Upper lobe of right lung (tissue), 1 donor: ENCODE measurements at places on chromosomes 13 and 19.

GRCh38 chr13:48655291-48655690, 1.6 kb downstream of the CYSLTR2 start:
- no peak for DNase-seq

DNA sequence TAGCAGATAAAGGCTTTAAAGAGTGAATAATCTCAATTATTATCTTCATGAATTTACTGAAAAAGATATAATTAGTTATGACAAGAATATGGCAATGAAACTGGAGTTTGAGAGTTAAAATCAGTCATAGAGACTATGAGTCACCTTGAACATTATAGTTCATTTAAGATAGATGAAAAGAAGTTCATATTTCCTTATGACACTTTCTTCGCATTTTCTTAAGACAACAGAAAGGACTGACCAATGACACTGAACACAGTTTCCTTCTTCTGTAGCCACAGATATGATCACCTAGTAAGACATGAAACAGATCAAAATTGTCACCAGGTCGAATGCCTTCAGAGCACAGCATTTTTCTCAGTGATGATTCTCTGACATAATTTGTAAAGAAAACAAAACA, 202.1 kb downstream of the KLF12 start:
- DNase-seq = no peak

DNA sequence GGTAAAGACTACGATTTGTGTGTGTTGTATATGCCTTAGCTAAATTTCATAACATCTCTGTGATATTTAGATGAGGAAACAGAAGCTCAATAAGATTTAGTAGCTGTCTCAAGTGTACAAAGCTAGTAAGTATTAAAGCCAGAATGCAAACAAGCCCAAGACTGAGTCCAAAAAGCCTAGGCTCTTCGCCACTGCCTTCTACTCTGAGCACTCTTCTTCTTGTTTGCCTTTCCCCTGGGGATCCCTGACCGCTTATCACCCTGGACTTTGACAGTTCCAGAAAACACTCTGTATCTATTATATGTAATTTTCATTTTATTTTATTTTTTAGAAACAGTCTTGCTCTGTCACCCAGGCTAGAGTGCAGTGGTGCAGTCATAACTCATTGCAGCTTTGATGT, 5.8 kb downstream of the TM9SF2 start:
- DNase-seq = no peak

DNA sequence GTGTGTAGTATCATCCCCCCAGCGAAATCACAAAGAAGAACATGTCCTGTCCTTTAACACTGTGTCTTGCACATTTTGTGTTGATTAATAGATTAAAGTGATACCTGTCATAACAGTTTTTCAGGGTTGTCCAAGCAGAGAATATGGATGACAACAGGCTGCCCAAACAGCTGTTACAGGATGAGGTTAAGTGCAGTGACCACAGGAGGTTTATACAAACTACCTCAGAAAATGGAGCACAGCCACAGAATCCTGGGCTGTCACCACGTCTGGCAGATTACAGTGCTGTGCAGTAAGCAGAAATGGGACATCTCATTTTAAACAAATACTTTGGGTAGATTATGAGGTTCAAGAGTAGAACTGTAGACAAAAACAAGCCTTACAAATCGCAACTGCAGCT, 575.6 kb downstream of the DCT start:
- no peak for DNase-seq

DNA sequence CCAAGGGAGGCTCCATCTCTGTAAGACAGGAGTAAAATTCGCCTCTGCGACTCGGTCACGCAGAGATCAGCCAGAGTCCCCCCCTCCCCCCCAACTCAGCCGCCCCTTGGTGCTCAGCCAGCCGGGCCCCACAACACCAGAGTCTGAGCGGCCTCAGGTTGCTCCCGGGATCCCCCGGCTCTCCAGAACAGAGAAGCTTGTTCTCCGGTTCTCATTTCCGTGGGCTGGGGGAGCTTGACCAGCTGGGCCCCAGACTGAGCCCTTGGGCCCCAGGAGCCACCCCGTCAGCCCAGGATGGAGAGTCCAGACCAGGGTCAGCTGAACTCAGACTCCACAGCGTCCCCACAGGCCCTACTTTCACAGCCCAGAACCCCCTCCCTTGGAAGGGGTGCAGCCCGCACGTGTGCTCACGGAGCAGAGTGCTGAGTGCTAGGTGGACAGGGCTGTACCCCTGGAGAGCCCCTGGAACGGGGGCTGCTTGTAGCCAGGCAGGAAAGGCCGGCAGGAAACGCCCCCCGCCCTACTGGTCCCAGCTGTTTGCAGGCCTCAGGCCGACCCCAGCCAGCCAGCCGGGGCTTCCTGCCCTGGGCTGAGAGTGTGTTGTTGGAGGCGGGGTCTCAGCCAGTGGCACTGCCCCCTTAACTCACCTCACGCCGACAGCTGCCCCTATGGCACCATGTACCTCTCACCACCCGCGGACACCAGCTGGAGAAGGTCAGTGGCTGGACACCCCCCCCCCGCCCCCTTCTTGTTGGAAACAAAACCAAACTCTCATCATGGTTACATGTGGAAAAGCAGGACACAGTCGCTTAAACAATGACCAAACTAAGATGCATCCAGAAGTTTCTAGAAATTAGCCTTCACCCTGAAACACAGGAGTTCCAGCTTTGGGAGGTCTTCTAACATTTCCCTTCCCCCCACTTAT, 44.4 kb downstream of the COMP start:
- DNase-seq = peak; percentile 61

GRCh38 chr13:84126671-84127171, 244.4 kb upstream of the SLITRK1 start:
- no peak for DNase-seq

GRCh38 chr19:50649433-50650391, at the start of gene C19orf81:
C19orf81 (plus strand) TSS chr19:50649445; CDS start chr19:50649445, 0 bp downstream.
- DNase-seq = no peak

DNA sequence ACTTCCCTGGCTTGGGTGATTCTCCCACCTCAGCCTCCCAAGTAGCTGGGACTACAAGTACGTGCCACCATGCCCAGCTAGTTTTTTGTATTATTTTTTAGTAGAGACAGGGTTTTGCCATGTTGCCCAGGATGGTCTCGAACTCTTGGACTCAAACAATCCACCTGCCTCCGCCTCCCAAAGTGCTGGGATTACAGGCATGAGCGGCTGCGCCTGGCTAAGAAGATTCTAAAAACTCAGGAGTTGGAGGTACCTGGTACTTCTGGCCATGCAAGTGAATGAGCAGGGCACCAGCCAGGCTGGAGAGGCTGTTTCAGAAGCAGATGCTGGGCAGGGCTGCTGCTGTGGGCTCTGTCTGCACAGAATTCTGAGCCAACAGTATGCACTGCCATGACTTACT, 6.1 kb downstream of the MZF1 start:
- peak; percentile 44 for DNase-seq

GRCh38 chr13:40981949-40982348, 37.2 kb downstream of the ELF1 start:
- no peak for DNase-seq

DNA sequence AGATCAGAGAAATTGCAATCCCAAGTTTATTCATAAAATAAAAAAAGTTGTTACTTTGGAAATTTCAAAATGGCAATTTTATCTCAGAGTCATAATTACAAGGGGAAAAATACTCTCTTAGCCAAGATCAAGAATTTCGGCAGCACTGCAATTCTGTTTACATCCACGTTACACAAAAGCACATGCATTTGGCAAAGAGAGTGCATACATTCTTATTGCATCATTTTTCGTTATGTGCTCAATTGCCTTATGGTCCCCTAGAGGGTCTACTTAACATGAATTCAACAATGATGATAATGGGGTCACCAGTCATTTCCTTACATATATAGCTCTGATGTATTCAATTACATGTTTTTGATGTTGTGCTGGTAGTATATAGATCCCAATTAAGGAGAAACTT, 498.0 kb downstream of the DIAPH3 start:
- DNase-seq = no peak

DNA sequence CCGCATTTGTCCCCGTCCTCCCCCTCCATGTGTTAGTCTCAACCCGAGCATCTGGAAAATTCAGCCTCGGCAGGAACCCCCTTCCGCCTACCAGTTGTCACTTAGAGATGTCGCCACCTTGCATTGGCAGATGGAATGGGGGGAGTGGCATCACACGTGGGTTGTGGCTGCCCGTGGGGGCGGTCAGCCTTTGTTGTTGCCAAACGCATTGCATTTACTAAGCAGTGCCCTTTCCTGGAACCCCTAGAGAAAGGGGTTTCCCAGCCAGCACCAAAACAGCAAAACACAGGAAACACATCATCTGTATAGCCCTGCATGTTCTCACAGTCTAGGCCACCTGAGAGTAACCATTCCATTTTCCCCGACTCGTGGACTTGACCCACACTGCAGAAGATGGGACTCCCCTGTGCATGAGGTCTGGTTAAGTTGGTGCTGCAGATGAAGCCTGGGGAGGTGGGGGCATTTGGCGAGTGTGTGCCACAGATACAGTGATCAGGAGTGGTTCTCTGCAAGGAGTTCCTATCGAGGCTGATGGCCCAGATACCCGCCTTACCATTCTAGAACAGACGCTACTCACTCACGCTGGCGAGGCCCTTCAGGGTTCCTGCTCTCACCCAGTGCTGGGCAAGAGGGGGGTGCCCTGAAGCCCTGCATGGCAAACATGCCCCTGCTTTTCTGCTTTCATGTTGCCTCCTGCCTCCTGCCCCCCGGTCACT, 38.3 kb downstream of the TMED1 start:
- DNase-seq = no peak

DNA sequence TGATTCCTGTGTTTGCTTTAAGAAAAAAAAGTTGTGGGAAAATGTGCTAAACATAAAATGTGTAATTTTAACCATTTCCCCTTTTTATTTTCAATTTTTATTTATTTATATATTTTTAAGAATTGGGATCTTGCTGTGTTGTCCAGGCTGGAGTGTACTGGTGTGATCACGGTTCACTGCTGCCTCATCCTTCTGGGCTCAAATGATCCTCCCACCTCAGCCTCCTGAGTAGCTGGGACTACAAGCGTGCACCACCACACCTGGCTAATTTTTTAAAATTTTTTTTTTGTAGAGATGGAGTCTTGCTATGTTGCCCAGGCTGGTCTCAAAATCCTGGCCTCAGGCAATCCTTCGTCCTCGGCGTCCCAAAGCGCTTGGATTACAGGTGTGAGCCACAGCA, 19.0 kb downstream of the CACNG6 start:
- no peak for DNase-seq
